Cardiac ventricle fibroblast (primary cell): ENCODE measurements at places on chromosomes 12 and 14. TPM values are rescaled to one million over a fixed set of nuclear protein-coding genes. Genes with fewer than 3 reads are reported as not detected.

The UNG gene
- 17.5 and 17.6 TPM in 2 replicates for total RNA-seq

The CD163 gene
- not detected in 2 replicates for total RNA-seq

The CCDC85C gene
- total RNA-seq: 2.4 and 3.0 TPM in 2 replicates

The A2M gene
- 103 and 189 TPM in 2 replicates for total RNA-seq

The KRT78 gene
- total RNA-seq: not detected in 2 replicates

The GAS2L3 gene
- 3.3 and 3.6 TPM in 2 replicates for total RNA-seq

The TMEM132C gene
- total RNA-seq: 5.9 and 6.5 TPM in 2 replicates

The MIP gene
- not detected in 2 replicates for total RNA-seq

The GRIP1 gene
- total RNA-seq: not detected in 2 replicates

The RPGRIP1 gene
- not detected in 2 replicates for total RNA-seq

The TPH2 gene
- not detected in 2 replicates for total RNA-seq
